ENCODE measurements at places on chromosomes 4 and X.

- no peak for DNase-seq
These were observed 137.6 kb upstream of the KLF3 start for GRCh38 chr4:38526412-38526811.

GRCh38 chrX:50705042-50705441 lies 109.0 kb downstream of the SHROOM4 start:
- no peak for DNase-seq

DNA sequence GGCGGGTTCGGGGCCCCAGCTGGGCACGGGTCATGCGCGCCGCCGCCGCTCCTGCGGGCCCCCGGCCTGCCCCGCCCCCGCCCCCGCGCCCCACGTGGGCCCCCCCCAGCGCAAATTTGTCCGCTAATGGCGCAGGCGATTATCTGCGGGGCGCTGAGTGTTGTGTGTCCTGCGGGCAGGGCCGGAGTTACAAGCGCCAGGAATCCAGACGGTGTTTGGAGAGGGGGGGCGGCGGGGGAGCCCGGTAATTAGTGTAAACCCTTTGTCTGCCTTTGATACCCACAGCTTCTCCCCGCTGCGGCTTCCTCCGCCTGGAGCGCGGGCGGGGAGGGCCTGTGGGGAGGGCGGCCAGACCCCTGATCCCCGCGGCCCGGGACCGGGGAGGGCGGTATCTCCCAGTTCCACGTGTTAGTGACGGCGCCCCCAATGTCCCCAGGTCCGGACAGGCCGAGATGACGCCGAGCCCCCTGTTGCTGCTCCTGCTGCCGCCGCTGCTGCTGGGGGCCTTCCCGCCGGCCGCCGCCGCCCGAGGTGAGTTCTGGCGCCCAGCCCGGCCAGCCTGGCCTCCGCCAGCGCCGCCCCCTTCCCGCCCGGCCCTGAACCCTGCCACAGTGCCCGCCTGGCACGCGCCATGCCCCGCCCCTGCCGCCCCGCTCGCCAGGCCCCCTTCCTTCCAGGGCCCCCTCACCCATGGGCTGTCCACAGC lies 761 bp downstream of the FGFRL1 start:
- DNase-seq: no peak

- DNase-seq: no peak
These were observed 37.6 kb upstream of the ERVMER34-1 start for GRCh38 chr4:52788806-52789205.

- no peak for DNase-seq
These were observed 286.9 kb upstream of the EMCN start for GRCh38 chr4:100804576-100805360.

DNA sequence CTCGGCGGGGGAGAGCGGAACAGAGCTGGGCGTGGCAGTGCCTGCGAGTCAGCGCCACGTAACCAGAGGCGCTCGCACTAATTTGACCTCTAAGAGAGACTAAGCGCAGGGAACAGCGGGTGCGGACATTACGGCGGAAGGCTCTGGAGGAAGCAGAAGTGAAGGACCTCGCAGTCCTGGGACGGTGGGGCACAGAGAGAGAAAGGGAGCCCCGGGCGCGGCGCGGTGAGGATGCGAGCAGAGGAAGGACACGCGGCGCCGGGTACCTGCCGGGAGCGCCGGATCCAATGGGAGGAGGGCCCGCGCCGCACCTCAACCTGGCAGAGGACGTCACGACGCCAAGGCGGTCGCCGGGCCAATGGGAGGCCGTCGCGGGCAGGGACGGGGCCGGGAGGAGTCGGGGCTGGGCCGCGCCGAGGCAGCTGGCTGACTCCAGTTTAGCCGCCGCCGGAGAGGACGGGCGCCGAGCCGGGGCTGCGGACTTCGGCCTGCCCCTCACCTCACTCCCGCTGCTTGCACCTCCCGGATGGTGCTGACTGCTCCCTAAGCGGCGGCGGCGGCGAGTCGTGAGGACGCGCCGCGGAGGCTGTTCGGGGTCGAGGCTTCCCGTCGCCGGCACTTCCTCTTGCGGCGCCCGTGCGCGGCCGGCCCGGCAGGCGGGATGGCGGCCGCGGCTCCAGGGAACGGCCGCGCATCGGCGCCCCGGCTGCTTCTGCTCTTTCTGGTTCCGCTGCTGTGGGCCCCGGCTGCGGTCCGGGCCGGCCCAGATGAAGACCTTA lies at the start of gene TMEM165:
Gene TMEM165, plus strand, starts transcription at position 429 of the 779 bp plus-strand sequence. Its CDS starts 233 bp downstream, at position 662.
- peak; percentile 84 for DNase-seq

- DNase-seq: no peak
These were observed 32.4 kb downstream of the PRDX4 start for GRCh38 chrX:23699636-23700194.

GRCh38 chr4:121408-122084 lies 2.8 kb upstream of the ZNF718 start:
- no peak for DNase-seq

GRCh38 chr4:122997463-122998101 lies 75.2 kb upstream of the NUDT6 start:
- DNase-seq: no peak

- no peak for DNase-seq
These were observed 73.1 kb downstream of the QRFPR start for GRCh38 chr4:121307445-121308327.

DNA sequence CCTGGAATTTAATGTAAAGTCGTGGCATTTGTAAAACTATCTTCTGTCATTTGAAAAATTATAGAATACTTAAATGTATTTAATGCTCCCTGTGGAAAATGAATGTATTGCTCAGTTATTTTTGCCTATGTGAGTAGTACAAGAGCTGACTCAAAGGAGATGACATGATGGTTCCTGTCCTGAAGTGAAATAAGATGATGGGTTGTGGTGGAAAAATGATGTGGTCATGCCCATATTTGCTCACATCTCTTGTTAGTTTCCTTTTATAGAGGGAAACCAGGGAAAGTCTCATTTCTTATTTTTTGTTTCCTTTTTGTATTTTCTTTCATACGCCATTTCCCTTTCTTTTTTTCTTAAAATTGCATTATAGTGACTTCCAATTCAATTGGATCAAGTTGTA lies 23.7 kb downstream of the PLS3 start:
- DNase-seq: no peak

DNA sequence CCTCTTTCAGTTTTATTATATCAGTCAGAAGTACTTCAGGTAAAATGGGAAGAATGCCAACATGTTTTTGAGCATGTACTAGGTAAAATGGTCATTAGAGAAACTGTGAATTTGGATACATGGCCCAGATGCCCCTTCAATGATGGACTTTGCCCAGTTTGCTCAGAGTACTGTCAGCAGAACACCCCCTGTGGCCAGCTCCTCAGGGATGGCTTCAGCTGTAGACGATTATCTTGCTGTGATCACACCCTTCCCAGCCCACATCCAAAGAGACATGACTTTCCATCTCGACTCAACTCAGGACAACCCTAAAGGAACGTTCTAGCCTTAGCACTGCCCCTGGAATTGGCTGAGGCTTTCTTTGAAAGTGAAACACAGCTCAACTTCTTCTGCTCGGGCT lies 439.1 kb downstream of the PACRGL start:
- no peak for DNase-seq

GRCh38 chr4:36391411-36391810 lies 110.0 kb downstream of the DTHD1 start:
- no peak for DNase-seq

GRCh38 chr4:150546286-150546685 lies 35.7 kb upstream of the MAB21L2 start:
- no peak for DNase-seq

GRCh38 chr4:22500831-22501714 lies 14.8 kb downstream of the ADGRA3 start:
- no peak for DNase-seq

DNA sequence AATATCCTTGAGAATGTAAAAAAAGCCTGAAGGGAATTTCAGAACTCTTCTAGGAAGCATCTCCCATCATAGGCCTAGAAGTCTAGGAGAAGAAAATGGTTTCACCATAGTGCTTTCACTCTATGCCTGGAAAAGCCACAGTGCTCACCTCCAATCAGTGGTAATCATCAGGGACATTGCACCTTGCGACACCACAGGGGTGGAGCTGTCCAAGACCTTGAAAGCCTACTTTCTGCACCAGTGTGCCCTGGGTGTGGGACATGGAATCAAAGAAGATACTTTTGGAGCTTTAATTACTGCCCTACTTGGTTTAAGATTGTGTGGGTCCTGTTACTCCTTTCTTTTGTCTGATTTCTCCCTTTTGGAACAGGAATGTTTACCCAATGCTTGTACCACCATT lies 146.8 kb upstream of the NDST4 start:
- DNase-seq: no peak

DNA sequence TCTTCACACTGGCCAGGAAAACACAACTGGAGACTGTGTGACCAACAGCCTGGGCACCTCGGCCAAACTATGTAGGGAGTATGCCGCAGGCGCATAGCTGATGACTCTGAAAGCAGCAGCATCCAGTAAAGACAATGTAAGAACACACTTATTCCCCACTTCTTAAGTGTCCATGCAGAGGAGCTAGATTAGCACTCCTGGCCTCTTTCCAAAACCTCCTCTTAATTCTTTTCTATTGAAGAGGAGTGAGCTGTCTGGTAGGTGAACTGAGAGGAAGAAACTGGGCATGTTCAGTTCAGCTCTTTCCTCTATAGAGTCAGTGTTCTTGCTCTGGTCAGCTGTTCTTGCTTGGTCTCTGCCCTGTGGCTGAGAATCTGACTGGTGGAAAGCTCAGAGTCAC lies 21.1 kb downstream of the NMU start:
- DNase-seq: no peak

GRCh38 chrX:39248330-39248729 lies 447.1 kb downstream of the MID1IP1 start:
- no peak for DNase-seq

DNA sequence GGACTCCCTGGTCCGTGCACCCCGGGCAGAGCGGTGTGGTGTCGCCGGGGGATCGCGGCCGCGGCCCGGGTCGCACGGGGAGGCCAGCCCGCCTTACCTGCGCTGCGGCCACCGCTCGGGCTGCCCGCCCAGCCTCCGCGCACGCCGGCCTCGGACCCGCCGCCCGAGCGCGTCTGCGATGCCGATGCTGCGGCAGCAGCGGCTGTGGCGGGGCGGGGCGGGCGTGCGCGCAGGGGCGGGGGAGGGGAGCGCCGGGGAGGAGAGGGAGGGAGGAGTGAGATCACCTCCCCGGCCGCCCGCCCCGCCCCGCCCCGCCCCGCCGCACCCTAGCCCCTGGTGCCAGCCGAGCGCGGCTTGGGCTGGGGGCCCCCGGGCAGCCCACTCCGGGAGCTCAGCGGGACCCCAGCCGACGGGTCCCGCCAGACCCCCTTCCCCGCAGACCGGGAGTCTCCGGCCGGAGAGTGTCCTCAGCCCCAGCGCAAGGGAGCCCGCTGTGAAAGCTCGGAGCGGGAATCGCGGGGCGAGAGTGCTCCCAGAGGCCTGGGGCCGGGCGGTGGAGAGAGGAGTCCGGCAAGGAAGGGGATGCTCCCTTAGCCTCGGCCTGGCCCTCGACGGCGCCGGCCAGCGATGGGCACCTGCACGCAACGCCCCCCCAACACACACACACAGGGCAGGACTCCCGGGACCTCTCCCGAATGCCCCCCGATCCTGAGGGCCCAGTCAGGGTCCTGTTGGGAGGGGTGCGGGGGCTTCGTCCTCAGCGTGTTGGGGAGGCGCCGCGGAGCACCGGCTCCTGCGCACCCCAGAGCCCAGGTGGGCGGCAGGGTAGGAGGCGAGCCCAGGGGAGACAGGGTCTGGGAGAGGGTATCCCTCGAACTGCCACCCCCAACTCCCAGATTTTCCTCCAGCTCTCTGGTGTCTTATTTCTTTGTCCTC lies at the start of gene L1CAM:
Gene L1CAM, minus strand, starts transcription at position 206 of the 936 bp plus-strand sequence. CDS start 10,337 bp downstream, outside the sequence.
- DNase-seq: peak; percentile 19

DNA sequence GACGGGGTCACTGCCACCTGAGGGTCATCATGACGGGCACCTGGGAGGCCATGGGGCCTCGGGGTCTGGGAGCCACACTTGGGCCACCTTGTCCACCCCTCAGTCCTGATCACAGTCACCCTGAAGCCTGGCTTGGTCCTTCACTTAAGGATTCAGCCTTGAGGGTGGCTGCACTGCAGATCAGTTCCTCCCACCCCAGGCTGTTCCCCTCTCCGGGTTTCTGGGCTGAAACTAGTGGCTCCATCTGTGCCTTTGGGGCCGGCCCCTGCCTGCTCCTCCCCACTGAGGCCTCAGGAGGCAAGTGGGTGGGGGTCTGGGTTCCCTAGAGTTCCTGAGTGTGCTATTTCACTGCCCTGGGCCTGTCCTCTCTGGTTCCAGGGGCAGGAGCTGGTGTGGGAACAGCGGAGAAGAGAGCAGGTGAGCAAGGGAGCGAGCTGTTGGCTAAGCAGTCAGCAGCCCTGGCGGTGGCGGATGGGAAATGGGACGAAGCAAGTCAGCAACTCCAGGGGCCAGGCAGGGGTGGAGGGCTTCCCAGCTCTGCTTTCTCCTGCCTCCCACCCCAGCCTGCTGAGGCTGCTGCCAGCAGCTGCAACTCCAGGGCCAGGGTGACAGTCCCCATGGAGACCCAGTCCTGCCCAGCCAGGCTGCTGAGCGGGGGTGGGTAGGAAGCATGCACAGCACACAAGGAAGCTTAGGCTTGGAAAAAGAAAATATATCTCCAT lies 81.2 kb downstream of the TMEM144 start:
- no peak for DNase-seq

- DNase-seq: no peak
These were observed 78.8 kb downstream of the RLIM start for GRCh38 chrX:74535408-74536151.

- DNase-seq: no peak
These were observed 602 bp downstream of the PRKX start for GRCh38 chrX:3712870-3713224.

DNA sequence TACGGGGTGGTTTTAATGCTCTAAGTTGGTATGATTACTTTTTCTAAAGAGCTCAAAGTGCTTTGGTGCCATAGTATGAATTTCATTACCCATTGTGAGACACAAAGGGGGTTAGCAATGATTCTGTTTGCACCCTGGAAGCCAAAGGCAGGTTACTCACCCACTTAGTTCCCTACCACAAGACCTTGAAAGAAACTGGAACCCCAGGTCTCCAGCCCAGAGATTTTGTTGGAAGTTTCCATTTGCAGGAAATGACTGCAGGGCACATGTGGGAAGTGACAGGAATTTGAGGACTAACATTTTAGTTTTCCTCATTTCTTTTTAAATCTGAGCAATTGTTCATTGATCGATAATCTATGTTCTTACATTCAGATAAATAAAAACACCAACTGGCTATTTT lies 1.8 kb upstream of the HS3ST1 start:
- no peak for DNase-seq

DNA sequence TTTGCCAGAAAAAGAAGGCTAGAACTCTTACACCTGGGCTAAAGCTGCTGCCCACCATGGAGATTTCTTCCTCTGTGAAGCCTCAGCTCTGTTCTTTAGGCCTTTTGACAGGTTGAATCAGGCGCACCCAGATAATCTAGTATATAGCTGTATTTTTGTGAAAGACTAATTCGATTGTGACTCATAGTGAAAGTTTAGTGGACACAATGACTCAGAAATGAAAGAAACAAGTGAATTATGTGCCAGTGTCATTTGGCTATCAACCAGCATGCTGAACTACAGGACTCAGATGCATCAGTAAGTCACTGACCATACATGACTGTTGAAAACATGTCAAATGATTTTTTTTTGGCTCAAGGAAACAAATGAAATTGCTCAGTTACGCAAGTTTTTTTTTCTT lies 425.4 kb downstream of the SLITRK2 start:
- DNase-seq: no peak

All from stimulated activated CD4-positive, alpha-beta T cell treated with anti-CD3 and anti-CD28 coated beads, Interleukin-15, amount 100 ng/mL, for 1 hour (primary cell).